Foreskin keratinocyte (primary cell): ENCODE measurements at places on chromosomes 11 and 22. TPM values are rescaled to one million over a fixed set of nuclear protein-coding genes. Genes with fewer than 3 reads are reported as not detected.

BATF2 gene
- polyA plus RNA-seq = 0.35 and 0.36 TPM in 2 replicates

BARX2 gene
- polyA plus RNA-seq = 1.2 and 2.3 TPM in 2 replicates

KBTBD3 gene
- 3.4 and 6.3 TPM in 2 replicates for polyA plus RNA-seq

TMEM109 gene
- polyA plus RNA-seq = 71.2 and 75.8 TPM in 2 replicates

SLC22A6 gene
- polyA plus RNA-seq = not detected in 2 replicates

MAJIN gene
- polyA plus RNA-seq = not detected in 2 replicates

OR51E2 gene
- polyA plus RNA-seq = not detected in 2 replicates

PRG3 gene
- not detected in 2 replicates for polyA plus RNA-seq

LARGE2 gene
- 57.7 and 65.8 TPM in 2 replicates for polyA plus RNA-seq

MTNR1B gene
- not detected in 2 replicates for polyA plus RNA-seq

OR4C45 gene
- polyA plus RNA-seq = not detected in 2 replicates

OR8G5 gene
- polyA plus RNA-seq = not detected in 2 replicates

KLHDC7B gene
- 0.02 TPM in 1 of 2 replicates, not detected in the other for polyA plus RNA-seq

DMC1 gene
- 1.8 and 1.9 TPM in 2 replicates for polyA plus RNA-seq

KRTAP5-7 gene
- not detected in 2 replicates for polyA plus RNA-seq

DNA sequence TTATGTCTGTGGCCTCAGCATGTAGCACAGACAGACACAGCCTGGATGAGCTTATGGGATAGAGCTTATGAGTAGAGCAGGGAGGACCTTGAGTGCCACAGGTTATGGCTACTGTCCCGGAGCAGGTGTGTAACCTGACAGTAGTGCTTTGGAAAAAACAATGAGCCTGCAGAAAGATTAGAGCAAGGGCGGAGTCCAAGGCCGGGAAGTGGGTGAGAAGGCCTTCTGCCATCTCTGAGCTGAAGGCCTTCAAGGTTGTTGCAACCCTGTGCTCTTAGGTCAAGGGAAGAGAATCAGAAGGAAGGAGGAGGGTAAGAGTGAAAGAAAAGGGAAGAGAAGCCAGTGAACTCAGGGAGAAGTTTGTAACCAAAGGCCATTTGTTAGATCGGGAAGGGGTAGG is 3.9 kb upstream of the TAGLN start:
- no peak for DNase-seq

- DNase-seq = peak; percentile 57
These were observed 119.9 kb downstream of the CTTN start for GRCh38 chr11:70517988-70518907.

GRCh38 chr11:11038352-11038751 is 180.5 kb upstream of the ZBED5 start:
- DNase-seq = no peak

- DNase-seq = no peak
These were observed 4.8 kb upstream of the FXYD6 start for GRCh38 chr11:117881217-117881616.

DNA sequence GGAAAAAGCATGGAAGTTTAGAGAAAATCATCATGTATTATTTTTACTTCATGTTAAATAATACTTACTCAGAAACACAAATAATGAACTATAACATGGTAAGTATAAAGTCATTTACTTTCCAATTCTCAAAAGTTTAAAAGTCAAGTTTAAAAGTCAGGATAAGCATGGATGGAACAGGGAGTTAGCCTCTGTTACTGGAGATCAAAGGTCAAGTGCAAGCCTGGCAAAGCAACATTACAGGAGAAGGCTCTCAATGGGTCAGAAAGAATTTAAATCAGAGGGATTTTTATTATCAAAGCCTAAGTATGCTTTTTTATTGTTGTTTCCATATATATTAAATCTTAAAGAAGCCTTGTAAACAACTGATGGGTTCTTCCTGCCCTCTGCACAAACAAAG is 505.4 kb downstream of the KCNA4 start:
- DNase-seq = no peak

DNA sequence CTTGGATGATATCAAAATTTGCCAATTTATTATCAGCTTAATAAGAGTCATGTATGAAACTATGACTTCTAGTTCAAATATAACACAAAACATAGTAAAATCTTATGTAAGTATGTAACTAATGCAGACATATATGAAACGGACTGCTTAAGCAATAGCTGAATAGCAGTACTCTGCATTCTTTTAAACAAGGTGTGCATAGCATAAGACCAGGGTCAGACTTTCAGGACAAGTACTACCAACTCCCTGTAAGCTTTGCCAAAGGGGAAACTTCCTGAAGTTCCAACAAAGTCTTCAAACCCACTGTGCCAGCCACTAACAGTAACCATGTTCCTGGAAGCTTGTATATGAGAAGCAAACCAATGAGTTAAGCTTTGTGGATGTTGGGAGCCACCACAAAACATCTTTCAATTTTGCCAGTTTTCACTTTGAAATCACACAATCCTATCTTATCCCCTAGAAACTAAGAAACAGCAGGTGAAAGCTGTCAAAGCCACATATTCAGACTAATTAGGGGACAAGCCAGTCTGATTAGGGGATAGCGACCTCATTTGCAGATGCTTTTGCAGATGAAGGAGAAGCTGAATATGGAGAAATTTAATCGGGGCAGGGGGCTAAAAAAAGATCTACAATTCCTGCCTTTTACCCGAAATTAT is 13.3 kb downstream of the RBFOX2 start:
- no peak for DNase-seq

DNA sequence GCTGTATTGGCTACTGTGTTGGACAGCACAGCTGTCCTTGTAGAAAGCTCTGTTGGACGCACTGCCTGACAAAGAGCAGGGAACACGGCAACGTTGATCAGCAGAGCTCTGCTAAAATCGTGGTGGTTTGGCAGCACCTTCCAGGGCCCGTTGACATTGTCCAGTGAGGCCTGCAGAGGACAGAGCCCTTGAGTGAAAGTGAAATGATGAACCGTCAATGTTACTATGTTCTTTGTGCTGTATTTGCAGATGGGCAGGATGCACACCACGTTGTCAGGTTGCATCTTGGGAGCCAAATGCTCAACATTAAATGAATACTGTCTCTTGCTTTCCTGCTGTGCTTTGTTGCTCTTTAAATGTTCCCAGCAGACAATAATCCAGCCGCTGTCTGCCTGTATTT is 69.7 kb downstream of the NELL1 start:
- no peak for DNase-seq

DNA sequence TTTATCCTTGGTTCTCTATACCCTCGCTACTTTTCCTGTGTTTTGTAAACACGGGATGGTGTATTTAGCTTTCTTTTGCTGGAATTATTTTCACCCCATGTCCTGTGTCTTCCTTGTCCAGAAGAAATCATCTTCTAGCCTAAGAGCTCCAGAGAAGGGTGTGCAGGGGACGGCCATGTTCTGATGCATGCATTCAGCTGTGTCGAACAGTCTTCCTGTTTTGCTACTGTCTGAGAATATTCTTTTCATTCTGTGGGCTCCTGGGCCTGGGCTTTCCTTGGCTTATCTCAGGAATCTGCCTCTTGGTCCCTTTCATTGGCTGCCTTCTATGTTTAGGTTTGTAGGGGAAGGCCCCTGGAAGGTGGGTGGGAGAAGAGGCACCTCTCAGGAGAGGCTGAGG is 10.6 kb upstream of the PLET1 start:
- no peak for DNase-seq

DNA sequence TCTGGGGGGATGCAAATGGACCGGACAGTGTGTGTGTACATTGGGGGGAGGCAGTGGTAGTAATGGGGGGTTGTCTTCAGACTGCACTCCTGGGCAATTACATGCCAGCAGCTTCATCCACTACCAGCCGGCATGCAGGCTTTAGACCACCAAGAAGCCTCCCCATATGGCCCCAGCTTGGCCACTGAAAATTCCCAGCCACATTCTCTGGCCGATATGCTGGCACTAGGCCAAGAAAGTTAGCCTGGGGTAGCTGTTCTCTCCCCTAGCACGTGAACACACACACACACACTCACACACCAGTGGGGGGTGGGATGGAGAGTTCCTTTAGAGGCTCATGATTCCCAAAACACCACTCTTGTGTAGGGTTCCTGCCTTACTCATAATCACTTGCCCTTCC is 3.6 kb upstream of the ROBO3 start:
- DNase-seq = no peak

DNA sequence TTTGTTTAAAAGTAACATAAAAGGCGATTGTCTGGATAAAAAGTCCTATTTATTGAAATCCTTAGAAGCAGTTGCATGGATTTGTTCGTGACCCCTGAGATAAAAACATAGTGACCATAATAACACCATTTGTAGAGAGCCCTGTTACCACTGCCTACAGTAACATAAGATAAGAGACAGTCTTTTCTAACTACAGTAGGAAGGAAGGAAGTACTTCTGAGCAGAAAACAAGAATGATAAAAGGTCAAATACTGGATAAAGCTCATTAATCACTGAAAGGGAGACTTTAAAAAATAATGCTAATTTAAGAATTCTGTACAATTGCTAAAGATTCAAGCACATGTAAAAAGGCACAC is 47.1 kb upstream of the SOX6 start:
- no peak for DNase-seq

GRCh38 chr11:130675371-130675821 is 227.0 kb downstream of the ADAMTS15 start:
- DNase-seq = no peak

GRCh38 chr11:35334385-35335090 is 84.8 kb downstream of the SLC1A2 start:
- peak; percentile 50 for DNase-seq

DNA sequence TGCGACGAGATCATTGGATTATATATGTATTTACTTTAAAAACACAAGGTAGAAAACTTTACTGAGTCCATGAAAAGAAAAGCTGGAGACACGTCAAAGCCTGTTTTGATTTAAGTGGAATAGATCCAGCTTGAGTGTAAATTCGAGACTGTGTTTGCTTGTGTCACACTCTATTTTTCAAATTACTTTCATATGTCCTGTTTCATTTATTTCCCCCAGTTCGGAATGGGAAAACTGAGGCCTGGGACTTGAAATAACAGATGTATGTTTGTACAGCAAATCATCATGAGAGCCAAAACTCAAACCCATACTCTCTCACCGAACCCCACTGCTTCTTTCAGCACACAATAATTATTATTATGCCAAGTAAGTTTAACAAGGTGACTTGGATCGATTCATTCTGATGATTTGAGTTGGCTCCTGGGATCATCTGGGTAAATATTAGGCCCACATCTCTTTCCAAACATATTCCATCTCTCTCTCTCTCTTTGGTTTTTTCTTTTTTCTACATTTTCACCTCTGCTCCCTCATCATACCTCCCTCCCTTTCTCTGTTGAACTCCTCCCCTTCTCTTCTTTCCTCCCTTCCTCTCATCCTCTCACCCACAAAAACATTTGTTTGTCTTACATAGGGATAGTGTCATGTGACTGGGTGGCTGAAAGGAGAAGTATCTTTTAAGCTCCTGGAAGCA is 21.2 kb downstream of the FZD4 start:
- DNase-seq = no peak

DNA sequence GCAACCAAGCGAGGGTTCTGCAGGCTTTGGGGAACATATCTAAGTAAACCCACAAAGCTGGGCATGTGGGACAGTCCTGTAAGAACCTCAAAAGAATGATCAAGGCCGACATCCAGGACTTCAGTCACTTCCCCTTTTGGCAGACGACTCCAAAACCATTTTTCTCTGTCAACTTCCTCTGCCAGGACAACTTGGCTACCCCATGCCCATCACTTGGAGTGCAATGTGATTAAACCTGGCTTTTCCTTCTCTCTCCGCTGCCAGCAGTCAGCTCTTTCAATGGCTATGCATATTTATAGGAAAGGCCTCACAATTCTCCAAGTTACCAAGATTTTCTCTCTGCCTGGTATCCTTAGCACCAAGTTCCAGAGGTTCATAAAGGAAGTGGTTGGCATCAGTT is 78.9 kb downstream of the C11orf58 start:
- no peak for DNase-seq

DNA sequence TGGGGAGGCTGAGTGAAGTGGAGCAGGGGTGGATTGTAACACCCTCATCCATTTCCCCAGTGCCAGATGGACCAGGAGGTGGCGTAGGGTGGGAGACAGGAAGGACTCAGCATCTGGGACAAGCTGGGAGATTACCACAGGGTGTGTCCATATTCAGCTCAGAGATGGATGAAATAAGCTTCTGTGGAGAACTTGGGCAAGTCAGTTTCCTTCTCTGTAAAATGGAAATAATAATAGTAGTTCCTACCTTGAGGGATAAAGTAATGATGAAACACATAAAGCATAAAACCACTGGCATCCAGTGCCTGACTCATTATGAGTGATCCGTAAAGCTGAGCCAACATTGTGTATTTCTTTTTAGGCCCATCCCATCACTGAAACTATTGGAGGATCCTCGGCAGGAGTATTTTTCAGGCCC is 607 bp upstream of the ROBO4 start:
- peak; percentile 96 for DNase-seq

DNA sequence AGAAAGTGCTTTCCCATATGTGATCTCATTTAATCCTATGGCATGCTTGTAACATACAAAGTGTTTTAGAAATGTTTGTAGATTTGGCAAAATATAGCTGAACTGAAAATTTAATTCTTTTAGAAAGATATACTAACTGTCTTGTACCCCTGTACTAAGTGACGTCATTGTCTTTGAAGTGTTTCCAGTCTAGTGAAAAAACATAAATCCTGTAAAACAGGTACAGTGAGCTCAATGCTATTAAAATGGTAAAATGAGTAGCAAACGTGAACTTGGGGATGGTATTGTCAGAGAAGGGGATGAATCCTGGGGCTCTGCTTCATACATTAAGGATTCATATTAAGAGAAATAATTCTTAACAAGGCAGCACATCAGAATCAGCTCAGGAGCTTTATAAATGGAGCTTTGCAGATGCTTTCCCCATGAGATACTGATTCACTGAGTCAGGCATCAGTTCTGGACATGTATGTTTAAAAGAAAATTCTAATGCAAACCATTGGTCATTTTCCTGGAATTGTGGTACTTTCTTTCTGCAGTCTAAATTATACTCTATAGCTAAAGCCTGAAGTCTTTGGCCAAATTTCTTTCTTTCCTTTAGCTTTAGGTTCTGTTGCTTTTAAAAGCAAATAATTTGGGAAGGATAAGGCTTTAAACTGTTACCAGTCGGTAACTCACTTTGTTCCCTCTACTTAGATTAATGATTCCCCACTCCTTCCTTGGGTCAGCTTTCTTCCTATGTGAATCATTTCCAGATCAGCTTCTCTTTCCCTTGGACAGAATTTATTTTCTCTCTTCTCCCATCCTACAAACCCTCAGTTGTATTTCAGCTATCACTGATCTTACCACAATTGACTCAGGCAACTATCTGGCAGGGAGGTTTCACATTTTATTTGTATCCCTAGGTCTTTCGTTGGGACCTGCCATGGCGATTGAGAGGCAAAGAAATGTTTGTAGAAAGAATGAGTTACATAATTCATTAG is 57.5 kb upstream of the DDI1 start:
- no peak for DNase-seq

- no peak for DNase-seq
These were observed 16.4 kb downstream of the SMARCB1 start for GRCh38 chr22:23803001-23803819.

- peak; percentile 18 for DNase-seq
These were observed 76.9 kb downstream of the DKK3 start for GRCh38 chr11:11931461-11932055.

- no peak for DNase-seq
These were observed 108.8 kb upstream of the CADM1 start for GRCh38 chr11:115613004-115613403.
